NCI-H774 (cell line): ENCODE measurements at places on chromosomes 7 and 10.

DNA sequence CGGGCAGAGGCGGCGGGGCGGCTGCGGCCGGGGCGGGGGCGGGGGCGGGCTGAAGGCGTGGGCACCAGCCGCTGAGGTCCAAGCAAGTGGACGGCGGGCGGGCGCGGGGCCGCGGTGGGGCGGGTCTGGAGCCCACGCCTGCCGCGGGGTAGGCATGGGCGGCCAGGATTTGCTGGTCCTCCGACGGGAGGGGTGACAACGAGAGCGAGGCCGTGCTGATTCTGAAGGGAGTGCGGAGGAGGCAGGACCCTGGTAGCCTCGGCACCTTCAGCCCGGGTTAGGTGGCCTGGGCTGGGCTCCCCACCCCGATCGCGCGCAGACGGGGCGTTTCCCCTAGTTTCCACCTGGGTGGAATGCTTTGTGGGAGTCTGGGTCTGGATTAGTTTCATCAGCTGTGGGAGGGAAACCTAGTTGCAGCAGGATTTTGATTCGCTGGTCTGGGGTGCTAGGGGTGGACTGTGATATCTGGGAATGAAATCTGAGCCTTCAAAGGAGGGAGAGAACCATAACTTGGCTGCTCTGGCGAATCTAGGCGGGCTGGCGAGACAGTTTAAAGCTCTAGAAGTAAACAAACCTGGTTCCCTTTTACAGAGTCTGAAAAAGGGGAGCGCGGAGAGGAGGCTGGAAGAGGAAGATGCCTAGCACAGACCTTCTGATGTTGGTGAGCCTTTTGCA lies 609 bp downstream of the SGPL1 start:
- DNase-seq = peak; percentile 67

GRCh38 chr10:93113042-93113441 lies 39.3 kb downstream of the CYP26A1 start:
- DNase-seq = no peak

- DNase-seq = no peak
These were observed 498.3 kb downstream of the SORCS3 start for GRCh38 chr10:105139363-105139896.

- DNase-seq = no peak
These were observed 9.3 kb downstream of the LIPA start for GRCh38 chr10:89242345-89242684.

- no peak for DNase-seq
These were observed 32.8 kb downstream of the GOLGA7B start for GRCh38 chr10:97882142-97883091.

GRCh38 chr10:42988517-42989395 lies 88.1 kb upstream of the RET start:
- no peak for DNase-seq

DNA sequence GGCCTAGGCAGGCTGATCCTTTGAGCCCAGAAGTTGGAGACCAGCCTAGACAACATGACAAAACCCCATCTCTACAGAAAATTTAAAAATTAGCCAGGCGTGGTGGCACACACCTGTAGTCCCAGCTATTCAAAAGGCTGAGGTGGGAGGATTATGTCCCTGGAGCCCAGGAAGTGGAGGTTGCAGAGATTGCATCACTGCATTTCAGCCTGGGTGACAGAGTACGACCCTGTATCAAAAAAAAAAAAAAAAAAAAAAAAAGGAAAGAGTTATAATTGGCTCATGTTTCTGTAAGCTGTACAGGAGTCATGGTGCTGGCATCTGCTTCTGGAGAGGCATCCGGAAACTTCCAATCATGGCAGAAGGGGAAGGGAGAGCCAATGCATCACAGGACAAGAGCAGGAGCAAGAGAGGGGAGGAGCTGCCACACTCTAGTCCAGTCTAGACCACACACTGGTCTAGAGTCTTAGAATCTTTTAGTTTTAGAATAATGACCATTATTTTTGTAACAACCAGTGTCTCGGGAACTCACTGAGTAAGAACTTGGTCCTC lies 16.8 kb downstream of the DOCK1 start:
- DNase-seq = no peak

DNA sequence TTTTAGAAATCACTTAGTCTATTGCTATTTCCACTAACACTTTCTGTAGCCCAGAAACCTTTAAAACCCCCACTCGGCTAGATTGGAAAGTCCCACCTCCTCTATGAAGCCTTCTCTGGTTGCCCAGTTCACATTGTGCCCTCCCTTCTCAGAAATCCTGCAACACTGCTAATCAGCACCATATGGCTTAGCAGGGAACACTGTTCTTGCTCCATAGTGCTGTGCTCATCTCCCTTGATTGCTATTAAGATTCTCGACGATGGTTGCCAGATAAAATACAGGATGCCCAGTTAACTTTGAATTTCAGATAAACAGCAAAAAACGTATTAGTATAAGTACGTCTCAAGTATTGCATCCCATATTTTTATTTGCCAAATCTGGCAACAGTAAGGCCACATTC lies 40.1 kb upstream of the XPNPEP1 start:
- DNase-seq = no peak

GRCh38 chr7:111096997-111097396 lies 6.1 kb downstream of the LRRN3 start:
- no peak for DNase-seq

DNA sequence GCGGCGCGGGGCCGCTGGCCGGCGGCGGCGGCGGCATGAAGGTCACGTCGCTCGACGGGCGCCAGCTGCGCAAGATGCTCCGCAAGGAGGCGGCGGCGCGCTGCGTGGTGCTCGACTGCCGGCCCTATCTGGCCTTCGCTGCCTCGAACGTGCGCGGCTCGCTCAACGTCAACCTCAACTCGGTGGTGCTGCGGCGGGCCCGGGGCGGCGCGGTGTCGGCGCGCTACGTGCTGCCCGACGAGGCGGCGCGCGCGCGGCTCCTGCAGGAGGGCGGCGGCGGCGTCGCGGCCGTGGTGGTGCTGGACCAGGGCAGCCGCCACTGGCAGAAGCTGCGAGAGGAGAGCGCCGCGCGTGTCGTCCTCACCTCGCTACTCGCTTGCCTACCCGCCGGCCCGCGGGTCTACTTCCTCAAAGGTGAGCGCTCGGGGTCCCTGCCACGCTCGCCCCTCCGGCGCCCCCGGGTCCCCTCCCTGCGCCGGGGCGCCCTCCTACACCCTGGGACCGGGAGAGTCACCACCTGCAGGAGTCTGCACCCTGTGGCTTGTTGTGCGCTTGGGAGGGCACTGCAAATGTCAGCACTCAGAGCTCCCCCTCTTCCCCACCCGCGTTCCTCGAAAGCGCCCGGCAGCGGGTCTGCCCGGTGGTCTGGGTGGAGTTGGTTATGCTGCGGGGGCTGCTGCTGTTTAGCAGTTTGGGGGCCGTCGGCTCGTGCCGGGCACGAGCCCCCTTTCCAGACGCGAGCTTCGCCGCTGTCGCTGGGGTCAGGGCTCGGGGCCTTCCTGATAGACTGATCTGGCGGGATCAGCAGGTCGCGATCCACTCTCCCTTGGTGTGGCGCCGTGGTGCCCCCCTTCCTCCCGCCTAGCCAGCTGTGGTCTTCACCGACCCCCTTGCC lies 627 bp downstream of the DUSP5 start:
- no peak for DNase-seq

- no peak for DNase-seq
These were observed 12.3 kb upstream of the DLD start for GRCh38 chr7:107878636-107879035.

DNA sequence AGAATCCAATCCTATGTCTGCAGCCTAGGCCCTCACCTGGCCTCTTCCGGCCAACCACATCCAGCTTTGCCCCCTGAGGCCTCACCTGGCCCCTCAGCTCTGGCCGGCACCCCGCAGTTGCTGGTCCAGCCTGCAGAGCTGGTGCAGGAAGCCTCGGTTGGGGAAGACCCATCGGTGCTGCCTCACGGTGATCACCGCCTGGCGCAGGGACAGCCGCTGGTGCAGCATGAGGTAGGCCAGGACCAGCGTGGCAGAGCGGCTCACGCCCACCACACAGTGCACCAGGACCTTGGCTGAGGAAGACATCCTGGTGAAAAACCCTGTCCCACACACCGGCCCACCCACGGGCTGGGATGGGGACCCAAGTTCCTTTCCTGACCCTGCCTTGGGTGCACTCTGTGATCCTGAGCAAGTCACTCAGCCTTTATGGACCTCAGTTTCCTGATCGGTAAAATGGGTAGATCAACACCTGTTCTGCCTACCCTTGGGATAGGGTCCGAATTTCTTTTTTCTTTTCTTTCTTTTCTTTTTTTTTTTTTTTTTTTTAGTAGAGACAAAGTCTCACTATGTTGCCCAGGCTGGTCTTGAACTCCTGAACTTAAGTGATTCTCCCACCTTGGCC lies 5.8 kb upstream of the SAMD8 start:
- no peak for DNase-seq

DNA sequence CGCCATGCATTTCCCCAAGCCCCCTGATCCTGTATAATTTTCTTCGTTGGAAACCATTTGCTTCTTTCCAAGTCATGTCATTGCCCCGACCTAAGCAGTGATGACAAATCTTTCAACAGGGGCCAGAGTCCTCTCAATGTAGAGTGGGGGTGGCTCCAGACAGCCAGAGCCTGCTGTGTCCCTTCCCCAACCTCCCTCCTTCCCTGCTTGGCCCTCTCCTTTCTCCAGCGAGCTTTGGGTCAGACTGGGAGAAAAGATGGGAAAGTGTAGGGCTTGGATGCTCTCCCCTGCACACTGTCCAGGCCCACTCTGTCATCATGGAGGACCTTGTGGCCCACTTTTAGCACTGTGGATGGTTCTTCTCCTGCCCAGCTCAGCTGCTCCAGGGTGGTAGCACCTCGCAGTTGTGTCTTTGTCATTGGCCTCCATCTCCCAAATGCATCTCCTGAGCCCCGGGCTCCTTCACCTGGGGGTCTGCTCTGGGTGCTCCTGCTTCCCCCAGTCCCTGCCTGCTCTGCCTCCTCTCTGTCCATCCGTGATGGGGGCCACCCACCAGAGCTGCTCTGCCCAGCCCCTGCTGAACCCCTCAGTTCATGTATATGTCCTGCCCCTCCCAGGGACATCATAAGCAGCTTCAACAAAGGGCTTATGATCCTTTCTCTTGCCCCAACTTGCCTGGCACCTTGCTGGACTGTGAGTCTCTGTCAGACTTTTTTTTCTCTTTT lies 37.5 kb downstream of the BTBD16 start:
- no peak for DNase-seq

GRCh38 chr7:20241911-20242261 lies 24.7 kb upstream of the MACC1 start:
- DNase-seq = no peak

DNA sequence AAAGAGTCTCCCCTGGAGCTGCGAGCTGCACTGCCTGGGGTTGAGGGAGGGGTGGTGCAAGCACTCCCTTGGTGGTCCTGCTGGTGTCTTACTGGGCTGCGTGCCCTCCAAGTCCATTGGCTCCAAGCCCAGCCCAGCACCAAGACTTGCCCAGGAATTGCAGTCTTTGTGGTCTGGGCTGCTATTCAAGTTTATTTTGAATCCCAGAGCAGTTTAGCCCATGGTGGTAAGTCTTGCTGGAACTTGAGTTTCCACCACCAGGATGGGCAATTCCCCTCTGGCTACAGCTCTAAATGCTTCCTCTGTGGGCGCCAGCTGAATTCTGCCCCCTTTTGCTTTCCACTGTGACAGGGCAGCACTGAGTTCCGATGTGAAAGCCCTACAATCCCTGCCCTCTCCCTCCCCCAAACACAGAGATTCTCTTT lies 25.1 kb downstream of the GALNT11 start:
- DNase-seq = no peak

- no peak for DNase-seq
These were observed 13.1 kb downstream of the CNPY1 start for GRCh38 chr7:155533120-155533826.

DNA sequence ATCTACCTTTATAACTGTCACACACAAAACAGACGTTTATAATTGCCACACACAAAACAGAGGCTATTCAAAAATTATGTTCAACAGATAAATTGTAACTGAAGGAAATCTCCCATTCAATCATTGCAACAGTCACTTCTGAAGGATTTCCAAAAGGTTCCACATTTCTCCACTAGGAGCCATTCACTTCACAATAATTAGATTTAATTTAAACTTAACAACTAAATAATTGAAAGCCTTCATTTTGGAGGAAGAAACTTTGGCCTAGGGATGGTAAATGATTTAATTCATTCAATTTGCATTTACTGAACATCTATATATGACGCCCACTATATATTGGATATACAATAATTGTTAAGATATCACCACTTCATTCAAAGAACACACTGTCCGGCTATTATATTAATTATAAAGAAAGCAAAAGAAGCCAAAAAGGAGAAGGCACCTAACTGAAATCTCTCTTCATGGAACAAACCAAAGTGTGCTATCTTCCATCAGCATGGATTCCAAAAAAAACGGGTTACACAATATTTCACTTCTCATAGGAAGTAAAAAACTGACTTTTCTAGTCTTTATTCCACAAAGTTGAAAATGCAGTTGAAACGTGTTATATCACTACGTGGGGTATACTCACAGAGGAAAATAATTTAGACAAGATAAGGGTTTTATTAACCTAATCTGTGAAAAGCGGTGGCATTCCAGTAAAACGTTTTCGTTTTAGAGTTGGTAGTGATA lies 1.7 kb downstream of the ATAD1 start:
- DNase-seq = no peak

DNA sequence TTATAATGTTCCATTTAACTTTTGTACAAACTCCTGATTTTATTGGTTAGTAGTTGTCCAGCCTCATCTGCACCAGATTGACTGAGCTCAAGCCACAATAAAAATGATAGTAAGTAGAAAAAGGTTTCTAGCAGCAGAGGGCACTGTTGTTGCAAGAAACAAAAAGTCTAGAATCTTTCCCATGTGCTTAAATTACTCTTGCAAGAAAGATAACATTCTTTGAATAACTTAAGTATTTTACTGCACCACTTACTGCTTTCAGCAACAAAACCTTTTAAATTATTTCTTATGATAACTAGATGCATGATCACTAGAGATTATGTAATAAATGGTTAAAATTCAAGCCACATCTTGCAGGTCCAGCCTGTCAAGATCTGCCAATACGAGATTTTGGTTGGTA lies 27.0 kb downstream of the LMOD2 start:
- no peak for DNase-seq

GRCh38 chr10:121823993-121824463 lies 103.8 kb downstream of the ATE1 start:
- no peak for DNase-seq

DNA sequence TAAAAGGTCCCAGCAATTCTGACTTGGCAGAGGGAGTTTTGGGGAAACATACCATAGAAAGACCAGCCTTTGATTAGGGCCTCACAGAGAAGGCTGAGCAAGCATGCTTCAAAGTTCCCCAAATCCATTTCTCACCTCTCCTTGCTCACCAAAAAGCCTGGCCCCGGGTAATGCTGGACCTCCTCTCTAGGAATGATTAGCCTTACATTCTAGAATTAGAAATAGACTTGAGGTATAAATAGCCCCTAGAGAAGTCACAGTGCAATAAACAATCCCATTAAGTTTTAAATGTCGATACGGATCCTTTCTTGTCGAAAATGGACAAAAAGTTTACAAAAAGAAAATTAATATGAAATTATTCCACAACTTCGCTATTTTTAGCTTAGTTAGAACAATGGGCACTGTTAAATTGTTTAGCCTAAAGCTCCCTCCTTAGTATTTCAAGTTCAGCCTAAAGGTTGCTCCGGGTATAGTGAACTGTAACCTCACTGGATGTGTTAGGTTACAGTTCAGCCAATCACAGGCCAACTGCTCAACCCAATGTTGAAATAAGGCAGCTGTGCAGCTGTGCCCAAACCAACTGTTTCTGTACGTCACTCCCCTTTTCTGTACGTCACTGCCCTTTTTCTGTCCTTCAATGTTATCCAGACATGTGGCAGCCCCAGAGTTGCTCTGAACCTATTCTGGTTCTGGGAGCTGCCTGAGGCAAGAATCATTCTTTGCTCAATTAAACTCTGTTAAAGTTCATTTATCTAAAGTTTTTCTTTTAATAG lies 7.9 kb upstream of the GSDME start:
- DNase-seq = no peak
